ENCODE measurements at places on chromosomes 7 and 10.

DNA sequence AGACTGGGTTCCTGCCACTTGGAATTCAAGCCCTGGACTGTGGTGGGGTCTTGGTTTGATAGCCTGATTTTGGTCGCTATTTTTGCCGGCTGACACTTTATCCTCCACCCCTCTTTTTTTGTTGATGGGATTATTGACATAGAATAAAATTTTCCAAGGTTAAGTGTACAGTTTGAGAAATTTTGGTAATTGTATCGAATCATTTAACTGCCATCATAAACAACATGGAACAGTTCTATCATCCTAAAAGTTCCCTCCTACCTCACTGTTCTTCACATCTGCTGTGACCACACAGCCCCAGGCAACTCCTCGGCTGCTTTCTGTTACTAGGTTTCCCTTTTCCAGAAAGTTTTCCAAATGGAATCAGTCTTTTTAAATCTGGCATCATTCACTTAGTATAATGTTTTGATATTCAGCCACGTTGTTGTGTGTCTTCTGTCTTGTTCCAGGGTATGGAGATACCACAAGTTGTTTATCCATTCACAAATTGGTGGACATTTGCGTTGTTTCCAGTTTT lies 50.6 kb upstream of the STEAP1B start:
- no peak for DNase-seq

- no peak for DNase-seq
These were observed 232.8 kb downstream of the KCNMA1 start for GRCh38 chr10:77404810-77405209.

DNA sequence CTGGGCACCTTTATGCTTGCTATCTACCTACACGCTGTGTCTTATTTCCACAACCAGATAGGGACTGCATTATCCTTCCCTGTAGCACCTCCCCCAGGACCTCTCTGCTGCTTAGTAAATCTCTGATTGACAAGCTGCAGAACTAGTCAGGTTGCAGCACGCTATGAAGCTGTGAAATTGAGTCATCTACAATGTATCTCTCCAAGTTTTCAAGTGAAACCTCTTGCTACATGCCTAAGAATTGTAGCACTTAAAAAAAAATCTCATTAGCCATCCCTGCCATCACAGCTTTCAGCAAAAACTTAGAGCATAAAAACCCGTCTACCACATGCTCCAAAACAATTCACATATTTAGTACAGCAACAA lies 69.7 kb upstream of the FGFR2 start:
- no peak for DNase-seq

DNA sequence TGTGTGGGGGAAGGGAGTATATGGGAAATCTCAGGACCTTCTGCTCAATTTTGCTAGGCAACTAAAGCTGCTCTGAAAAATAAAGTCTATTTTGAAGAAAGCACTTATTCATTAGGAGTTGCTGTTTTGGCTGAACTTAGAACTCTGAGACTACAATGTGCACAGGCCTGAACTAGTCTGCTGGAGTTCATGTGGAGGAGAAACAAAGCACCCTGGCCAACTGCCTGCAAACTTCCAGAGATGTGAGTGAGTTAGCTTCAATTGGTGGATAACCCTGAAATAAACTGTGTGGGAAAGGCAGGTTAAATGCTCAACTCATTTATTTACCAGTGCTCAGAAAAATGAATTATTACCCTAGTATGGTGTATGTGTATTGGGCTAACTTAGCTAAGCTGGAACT lies 17.3 kb upstream of the FAM241B start:
- DNase-seq, result no peak

GRCh38 chr7:19969859-19970493 lies 196.6 kb upstream of the TMEM196 start:
- DNase-seq, result peak; percentile 29

DNA sequence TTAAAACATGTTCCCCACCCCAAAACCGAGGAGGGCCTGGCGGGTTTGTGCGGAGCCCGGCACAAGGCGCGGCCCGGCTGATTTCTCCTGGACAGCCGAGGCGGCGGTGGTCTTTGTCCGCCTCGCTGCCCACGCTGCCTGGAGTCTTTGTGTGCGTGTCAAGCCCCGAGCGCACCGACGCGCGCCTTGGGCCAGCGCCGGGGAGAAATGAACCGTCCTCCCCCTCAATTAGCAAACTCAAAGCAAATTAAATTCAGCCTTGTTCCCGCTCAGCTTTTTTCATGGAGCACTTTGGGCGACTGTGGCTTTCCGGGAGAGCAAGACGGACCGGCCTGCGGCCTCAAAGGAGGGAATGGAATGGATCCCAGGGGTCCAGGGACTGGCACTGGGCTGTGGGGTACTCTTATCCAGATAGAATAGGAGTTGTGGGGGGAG lies 4.1 kb downstream of the EMX2 start:
- DNase-seq, result no peak

GRCh38 chr10:13613519-13613918 lies 26.8 kb downstream of the PRPF18 start:
- DNase-seq, result no peak

DNA sequence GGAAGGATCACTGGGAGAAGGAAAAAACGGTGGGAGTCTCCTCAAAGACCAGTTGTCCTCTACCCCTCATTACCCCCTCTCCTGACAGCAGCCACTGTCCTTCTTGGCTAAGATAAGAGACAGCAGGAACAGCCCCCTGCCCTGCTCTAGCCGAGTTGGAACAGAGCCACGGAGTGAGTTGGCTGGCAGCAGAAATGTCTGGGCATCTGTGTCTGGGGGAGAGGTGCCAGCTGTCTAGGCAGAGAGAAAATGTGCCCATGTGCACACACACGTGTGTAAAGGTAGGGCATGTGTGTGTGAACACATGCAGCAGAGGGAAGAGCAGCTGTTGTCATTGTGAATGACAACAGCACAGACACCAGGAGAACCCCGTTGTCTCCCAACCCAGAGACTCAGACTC lies 9.4 kb upstream of the HILPDA start:
- DNase-seq, result no peak

GRCh38 chr7:43658718-43659548 lies 70.4 kb downstream of the COA1 start:
- DNase-seq, result no peak

DNA sequence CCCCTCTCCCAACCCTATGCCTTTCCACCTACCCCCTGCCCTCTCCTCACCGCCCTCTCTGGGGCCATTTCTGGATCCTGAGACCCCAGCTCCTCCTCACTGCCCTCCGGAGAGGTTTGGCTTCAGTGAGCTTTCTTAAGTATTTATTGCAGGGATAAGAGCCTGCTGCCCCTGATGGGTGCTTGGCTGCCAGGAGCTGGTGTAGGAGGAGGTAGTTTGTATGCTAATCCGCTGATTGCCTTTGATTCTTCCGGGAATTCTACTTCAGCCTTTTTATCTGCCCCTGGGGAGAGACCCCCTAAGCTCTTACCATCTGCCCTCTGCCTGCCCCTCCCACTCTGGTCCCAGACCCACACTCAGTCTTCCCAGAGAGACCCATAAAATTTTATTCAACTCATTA lies 263.5 kb upstream of the PODXL start:
- no peak for DNase-seq

DNA sequence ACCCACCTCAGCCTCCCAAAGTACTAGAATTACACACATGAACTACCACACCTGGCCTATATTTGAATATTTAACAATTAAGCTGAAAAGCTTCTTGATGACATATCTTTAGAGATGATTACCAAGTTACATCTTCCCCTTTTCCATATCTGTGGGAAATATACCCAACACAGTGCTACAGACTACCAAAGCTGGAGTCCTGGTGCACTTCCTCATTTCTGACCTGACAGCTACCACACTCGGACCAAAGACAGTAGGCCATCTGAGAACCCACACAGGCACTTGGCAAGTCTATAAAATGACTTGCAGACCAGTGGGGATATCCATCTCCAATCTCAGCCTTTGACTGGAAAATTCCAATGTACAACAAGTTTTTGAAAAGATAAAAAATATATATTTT lies 270.4 kb upstream of the KLF14 start:
- DNase-seq, result no peak

DNA sequence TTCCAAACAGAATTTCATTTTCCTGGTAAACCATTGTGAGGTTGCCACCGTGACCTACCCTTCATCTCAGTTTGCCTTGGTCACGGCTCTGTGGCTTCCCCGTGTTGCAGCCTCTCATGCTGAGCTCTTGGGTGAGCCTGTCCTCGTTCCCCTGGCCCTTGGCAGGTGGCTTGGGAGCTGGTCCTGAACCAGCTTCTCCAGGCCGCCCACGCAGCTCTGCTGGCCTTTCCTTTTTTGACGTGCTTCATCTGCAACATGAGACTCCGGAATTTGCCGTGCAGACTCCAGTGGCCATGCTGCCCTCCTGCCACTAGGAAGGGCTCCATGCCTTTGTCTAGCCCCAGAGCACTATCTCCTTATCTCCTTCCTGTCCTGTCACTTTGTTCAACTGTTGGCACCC lies 93.0 kb upstream of the NPS start:
- DNase-seq, result no peak

DNA sequence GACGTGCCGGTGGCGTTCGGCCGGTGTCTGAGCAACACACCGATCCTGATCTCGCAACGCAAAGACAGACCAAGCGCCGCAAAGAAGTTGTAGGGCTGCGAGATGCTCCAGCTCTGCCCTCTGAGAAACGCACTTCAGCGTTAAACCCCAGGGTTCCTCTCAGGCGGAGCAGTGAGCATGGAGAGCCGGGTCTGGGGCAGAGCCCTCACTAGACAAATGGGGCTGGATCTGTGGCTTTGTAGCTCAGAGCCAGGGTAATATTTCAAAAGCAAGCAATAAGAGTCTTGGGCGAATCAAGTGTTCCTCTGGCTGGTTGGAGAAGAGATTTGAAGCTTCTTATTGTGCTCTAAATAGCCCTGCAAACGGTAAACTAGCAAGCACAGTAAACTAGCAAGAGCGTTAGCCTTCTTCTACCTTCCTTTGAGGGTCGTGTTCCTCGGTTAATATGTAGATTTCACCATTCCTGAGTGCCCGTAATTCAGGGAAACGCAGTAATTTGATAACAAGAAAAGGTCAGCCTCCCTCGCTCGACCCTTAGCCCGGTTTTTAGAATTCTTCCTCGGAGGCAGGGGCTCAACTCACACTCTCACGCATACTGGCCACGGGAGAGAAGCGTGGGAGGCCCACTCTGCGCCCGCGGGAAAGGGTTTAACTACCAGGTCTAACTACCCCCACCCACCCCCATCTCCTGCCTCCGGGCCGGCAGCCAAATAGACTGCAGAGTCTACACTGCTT lies 6.7 kb downstream of the SKAP2 start:
- peak; percentile 68 for DNase-seq

DNA sequence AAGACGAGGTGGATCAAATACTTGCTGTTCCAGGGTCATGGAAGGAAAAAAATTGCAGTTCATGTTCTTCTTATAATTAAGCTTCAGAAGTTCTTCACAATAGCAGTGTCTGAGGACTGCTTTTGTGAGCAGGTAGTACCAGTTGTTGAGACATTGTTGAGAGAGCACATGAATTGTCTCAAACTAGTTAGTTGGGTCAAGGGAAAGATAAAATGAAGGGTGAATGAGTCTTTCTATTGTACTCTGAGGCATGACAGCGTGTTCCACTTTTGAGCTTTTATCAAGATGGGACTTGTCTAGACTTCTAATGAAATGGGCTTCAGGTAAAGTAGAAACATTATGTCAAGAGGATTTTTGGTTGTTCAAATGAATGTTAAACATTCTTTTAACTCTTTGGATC lies 26.0 kb downstream of the KAT6B start:
- DNase-seq, result no peak

GRCh38 chr10:121558238-121558637 lies 40.0 kb downstream of the FGFR2 start:
- no peak for DNase-seq

- no peak for DNase-seq
These were observed 80.5 kb downstream of the ABI1 start for GRCh38 chr10:26780106-26780792.

DNA sequence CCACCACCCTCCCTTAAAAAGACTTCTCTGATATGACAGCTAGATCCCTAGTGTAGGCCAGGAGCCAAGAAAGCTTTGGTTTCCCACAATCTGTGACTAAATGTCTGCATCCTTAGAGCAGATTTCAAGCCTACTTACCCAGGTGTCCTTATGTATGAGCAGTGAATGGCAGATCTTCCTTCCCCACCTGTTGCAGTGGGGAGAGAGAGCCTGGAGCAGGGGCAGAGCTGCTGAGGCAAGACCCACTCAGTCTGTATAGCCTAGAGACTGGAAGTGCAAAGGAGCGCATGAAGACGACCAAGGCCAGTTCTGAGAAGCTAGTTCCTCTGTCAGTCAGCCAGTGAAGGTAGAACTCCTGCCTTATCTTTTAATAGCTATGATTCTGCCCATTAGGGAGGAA lies 180.1 kb downstream of the GRM3 start:
- DNase-seq, result no peak

DNA sequence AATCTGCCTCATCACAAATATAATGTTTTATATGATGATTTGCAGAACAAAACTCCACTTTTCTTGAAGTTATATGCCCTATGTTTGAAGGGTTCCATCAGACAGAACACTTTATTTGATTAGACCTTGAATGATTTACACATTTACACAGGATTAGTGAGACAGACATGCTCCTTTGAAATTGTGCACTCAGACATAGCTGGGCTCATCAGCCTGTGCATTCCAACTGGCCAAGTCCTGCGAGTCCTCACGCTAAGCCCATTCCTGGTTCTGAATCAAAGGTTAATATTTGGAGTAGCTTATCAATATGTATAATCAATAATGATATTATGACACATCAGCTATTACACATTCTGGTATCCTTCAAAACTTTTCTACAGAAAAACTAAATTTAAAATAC lies 173.6 kb downstream of the MBL2 start:
- DNase-seq, result no peak

DNA sequence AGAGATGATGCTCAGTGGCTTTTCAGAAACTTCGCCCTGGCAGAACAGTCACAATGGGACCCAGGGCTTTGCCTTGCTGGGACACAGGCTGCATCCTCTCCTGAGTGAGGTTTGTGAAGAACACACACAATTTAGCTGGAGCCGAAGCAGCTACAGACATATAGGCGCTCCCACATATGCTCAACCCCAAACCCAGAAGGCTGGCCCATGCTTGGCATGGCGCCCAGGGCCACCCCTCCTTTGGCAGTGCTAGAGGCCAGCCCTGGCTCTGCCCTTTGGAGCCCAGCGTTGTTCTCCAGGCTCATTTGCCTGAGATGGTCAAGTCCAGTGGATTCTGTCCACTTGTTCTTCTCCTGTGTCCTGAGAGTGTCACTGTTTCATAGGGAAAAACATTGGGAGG lies 94.4 kb downstream of the WDFY4 start:
- DNase-seq, result no peak

- DNase-seq, result peak; percentile 31
These were observed 255.8 kb downstream of the ABCA13 start for GRCh38 chr7:48426966-48427555.

GRCh38 chr7:93374345-93374940 lies 142.3 kb downstream of the VPS50 start:
- no peak for DNase-seq

DNA sequence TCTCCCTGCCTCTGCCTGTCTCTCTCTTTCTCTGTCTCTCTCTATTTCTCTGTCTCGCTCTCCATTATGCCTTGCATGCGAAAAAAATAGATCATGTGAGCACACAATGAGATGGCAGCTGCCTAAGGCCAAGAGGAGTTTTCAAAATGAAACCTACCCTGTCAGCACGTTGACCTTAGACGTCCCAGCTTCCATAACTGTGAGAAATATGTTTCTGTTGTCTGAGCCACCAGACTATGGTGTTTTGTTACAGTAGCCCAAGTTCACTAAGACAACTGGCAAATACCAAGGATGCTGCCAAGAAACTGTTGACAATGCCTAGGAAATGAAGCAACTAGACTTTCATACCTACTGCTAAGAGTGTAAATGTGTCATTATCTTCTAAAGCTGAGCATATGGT lies 70.6 kb upstream of the PLXDC2 start:
- DNase-seq, result no peak
